ENCODE measurements at places on chromosomes 16 and 17. TPM values are rescaled to one million over a fixed set of nuclear protein-coding genes. Genes with fewer than 3 reads are reported as not detected.

DNA sequence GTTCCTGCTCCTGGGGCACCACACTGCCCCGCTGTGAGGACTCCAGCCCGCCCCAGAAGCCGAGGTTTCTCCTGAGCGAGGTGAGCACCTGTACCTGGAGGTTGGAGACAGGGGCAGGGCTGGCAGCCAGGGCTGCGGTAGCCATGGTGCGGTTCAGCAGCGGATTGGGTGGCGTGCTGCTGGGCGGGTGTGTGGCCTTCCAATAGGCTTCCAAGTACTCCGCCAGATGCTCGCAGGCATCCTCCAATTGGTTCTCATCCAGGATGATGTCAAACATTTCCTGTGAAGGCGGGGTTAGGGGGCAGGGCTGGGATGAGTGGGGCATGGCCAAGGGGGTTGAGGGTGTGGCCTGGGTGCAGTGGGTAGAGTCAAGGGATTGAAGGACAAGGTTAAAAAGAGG lies 11.3 kb upstream of the ARL5C start:
- ATAC-seq, result no peak

DNA sequence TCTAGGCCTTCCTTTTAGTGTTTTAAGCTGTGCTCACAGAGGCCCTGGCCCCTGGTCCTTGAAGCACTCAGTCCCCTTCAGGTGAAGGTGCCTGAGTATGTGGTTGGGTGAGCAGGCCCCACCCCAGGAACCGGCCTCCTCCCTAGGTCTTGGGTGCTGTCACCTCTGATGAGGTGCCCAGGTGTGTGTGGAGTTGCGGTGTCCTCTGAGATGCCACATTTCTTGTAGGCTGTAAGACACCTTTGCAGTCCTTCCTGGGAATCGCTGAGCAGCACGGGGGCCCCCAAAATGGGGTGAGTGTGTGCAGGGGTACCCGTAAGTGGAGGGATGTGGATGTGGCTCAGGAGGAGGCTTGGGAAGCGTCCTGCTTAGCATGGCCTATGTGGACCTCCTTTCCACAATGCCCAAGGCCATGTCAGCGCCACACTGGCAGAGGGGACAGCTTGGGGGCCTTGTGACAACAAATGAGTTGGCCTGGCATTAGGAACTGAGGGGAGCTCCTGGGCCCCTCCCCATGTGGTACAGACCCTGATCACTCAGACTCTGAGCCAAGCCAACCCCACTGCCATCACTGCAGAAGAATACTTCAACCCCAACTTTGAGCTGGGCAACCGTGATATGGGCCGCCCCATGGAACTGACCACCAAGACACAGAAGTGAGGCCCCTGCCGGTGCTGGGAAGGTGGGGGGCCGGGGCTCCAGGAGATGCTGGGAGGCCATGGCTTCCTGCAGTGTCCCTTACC lies 11.2 kb downstream of the CORO6 start:
- ATAC-seq, result no peak

- no peak for ATAC-seq
Observed at GRCh38 chr17:45436625-45437464, 4.2 kb upstream of the ARHGAP27 start.

GRCh38 chr16:87117936-87118335 lies 199.3 kb downstream of the C16orf95 start:
- ATAC-seq, result no peak

GRCh38 chr17:39240631-39241030 lies 14.9 kb upstream of the STAC2 start:
- no peak for ATAC-seq

Gene HS3ST4
- 2.1 TPM for total RNA-seq

Gene GJD3
- total RNA-seq, result 0.28 TPM
